Activated CD4-positive, CD25-positive, alpha-beta regulatory T cell treated with anti-CD3 and anti-CD28 coated beads, Interleukin-2, amount 50 U/mL, for 72 hours (primary cell): ENCODE measurements at places on chromosomes 4 and X.
A peak's percentile ranks its signal among the peaks of the same experiment; 100 is the strongest.

- DNase-seq, result no peak
These were observed 88.6 kb downstream of the CENPC start for GRCh38 chr4:67456577-67457196.

DNA sequence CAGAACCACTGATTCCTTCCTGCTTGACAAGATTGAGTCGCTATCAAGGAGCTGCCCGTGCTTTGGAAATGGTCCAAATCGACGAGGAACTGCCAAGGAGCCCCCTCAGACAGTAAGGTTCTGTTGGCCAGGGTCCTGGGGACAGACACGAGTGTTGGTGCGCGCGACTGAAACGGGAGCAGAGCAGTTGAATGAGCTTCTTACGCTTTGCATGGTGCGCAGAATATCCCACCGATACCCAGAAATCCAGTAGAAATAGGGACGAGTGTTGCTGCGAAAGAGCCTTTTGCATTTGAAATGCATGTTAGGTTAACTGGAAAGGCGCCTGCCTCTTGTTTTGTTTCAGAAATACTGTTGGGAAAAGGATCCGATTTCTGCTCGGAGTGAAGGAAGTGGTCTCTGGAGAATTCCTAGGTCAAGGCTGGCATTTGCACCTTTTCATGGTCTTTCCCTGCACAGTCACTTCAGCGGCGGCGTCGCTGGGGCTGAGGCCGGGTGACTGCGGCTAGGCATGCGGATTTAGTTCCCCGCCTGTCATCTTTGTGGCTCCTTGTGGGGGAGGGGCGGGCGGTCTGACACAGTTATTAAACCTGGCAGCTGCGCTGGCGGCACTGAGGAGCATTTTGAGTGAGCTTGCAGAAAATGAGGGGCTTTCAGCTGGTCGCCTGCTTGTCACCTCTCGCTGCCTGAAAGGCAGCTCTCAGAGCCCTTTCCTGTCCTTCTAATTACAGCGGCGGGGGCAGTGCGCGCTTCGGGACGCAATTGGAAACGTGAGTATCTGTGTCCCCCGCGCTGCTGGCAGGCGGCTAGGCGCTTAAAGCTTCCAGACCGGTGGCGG is 51.5 kb upstream of the TRIM2 start:
- DNase-seq, result peak; percentile 65

DNA sequence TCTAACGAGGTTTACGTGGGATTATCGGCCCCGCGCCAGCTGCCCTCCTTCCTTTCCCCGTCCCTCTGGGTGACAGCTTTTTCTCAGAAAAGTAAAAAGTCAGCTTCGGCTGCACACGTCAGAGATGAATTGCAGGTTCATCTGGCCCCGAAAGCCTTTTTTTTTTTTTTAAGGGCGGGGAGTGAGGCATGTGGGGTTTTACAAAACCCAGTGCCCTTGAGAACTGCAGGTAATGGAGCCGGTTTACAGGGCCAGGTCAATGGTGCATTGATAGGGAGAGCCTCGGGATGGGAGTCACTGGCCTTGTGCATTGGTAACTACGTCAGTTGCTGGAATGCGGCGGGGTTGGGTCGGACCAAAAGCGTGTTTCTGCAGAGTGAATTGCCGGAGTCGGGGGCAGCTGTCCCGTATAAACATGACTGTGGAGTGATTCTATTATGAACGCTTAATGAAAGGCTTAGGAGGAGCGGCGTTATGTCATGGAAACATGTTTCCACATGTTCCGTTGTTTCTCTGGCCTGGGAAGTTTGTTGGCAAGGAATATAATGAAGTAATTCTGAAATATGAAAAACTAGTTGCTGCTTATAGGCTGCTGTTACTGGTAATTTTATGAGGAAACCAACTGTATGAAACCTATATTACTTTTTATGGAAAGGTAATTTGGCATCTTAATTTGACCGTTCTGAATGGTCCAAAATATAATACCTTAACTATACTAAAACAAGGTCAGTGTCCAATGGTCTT is 1.1 kb downstream of the HSPA4L start:
- DNase-seq, result peak; percentile 31

GRCh38 chr4:155430895-155431795 is 54.4 kb upstream of the MAP9 start:
- DNase-seq, result no peak

DNA sequence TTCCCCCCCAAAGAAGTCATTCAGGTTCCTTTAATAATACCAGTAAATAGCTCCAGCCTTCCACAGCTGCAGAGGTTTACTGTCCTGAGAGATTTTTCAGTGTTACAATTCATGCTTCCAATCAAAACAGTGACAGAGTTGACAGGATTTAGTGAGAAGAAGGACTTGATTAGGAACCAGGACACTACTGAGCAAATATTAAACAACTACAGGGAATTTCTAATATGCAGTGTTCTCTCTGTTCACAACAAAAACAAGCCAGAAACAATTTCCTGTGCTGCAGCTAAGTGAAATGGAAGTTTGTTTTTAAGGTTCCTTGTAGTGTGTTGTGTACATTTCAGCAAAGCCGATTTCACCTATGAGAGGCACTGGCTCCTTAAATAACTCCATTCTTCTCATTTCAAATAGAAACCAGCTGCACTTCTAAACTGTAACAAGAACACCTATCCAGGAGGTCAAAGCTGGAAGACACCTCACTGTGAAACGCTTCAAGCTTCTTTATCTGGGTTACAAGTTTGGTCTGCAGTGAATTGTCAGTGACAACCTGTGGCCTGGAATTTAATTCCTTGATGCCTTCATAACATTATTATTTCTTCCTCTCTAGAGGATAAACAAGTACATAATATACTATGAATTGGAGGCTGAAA is 149.3 kb downstream of the RASL11B start:
- DNase-seq, result no peak

- DNase-seq, result no peak
These were observed 784 bp upstream of the ANXA5 start for GRCh38 chr4:121697564-121697963.

- no peak for DNase-seq
These were observed 35.9 kb upstream of the RELL1 start for GRCh38 chr4:37721995-37722638.

DNA sequence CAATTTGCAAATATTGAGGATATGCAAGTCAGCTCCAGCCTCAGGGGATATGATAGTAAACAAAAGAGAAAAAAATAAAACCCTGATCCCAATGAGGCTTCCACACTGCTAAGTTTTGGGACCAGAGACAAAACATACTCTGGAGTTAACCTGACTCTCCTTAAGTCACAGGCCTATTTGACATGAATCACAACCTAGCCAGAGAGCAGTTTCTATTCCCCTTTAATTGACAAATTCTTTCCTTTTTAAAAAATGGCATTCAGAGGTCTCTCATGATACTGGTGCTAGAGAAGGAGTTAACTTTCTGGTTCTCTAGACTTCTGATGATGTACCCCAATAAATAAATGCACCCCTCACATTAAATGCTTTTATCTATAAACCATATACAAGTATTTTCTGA is 8.8 kb downstream of the ACSL1 start:
- DNase-seq, result no peak

DNA sequence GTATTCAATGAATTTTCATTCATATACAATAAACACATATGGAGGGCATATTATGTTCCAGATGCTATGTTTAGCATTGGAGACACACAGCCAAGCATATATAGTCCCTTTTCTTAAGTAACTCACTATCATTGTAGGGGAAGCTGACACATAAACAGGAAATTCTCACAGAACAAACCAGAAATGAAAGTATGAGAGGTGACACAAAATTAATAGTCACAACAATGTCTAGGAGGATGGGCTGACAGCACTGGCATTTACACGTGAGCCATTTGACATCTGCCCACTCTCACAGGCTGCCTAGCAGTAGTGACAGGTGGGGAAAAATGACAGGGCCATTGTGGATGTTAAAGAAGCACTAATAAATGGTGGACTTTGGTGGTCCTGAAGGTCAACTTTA is 2.6 kb upstream of the CNOT6L start:
- no peak for DNase-seq

GRCh38 chr4:136865526-136865925 is 666.8 kb downstream of the PCDH18 start:
- no peak for DNase-seq

DNA sequence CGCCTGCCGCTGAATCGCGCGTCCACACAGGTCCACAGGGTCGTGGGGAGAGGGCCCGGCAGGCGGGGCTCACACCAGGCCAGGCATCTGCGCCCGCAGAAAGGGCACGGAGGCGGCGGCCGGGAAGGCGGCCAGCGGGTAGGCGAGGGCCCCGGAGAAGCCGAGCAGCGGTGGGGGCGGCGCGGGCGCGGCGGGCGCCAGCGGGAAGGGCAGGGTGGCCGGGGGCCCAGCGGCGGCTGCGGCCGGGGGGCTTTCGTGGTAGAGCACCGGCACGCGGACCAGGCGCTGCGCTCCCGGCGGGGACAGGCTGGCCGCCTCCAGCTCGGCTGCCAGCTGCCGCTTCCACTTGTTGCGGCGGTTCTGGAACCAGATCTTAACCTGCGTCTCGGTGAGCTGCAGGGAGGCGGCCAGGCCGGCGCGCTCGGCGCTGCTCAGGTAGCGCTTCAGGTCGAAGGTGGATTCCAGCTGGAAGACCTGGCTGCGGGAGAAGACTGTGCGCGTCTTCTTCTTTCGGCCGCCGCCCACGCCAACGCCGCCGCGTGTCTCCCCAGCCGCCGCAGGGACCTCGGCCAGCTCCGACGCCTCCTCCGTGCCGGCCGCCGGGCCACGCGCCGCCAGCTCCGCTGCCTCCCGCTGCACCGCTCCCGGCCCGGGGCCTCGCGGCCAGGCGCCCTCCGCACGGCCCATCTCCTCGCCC is 3.9 kb downstream of the HMX1 start:
- no peak for DNase-seq

DNA sequence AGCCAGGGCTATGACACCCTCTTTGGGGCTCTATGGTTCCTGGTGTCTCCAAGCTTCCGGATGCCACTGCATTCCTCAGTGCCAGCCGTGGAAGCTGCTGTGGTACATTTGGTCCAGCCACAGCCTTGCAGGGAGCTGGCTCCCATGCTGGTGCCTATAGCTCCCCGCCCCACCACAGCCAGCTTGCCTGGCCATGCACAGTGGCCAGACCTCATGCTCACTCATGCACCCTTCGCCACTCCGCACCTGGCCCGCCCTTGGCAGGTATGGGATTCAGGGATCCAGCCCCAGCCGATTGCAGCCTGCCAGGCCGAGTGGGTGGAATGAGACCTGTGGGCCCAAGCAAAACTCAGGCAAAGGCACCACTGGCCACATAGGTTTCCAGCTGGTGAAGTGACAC is 354.8 kb downstream of the GRIA2 start:
- no peak for DNase-seq

DNA sequence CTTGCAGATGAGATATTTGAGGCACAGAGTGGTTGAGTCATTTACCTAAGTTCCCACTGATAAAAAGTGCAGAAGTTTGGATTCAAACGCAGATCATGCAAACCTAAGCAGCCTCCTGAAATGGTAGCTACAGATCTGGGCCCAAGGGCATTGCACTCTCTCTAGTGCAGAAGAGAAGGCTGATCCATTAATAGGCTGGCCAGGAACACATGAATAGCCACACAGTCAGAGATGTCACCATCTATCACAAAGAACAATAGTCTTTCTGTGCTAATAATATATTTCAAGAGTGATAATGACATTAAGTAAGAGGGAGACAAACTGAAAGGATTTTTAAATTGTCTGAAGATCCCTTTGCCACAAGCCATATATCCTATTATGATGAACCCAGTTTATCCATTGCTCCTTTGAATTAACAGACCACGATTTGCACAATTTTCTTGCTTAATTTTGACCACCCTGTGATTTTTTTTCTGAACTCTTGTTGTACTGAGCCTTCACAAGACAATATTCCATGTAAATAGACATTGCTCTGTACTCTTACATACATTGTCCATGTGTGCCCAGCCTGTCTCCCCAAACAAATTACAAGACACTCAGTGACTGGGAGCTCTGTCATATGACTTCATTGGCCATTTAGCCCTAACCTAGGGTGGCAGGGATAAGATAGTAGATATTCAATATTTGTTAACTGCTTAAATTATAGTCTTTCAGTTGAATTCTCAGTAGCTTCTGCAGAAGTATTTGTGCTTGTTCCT is 112.4 kb upstream of the RBPJ start:
- no peak for DNase-seq

- DNase-seq, result no peak
These were observed 568 bp downstream of the FHDC1 start for GRCh38 chr4:152936446-152937335.

DNA sequence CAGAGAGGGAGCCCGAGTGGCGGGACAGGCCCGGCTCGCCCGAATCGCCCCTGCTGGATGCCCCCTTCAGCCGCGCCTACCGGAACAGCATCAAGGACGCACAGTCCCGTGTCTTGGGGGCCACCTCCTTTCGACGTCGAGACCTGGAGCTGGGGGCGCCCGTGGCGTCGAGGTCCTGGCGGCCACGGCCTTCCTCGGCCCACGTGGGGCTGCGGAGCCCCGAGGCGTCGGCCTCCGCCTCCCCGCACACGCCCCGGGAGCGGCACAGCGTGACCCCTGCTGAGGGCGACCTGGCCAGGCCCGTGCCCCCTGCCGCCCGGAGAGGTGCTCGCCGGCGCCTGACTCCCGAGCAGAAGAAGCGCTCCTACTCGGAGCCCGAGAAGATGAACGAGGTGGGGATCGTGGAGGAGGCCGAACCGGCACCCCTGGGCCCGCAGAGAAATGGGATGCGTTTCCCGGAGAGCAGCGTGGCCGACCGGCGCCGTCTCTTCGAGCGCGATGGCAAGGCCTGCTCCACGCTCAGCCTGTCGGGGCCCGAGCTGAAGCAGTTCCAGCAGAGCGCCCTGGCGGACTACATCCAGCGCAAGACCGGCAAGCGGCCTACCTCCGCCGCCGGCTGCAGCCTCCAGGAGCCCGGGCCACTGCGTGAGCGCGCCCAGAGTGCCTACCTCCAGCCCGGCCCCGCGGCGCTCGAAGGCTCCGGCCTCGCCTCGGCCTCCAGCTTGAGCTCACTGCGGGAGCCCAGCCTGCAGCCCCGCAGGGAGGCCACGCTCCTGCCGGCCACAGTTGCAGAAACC is 156.9 kb downstream of the SOWAHB start:
- no peak for DNase-seq

DNA sequence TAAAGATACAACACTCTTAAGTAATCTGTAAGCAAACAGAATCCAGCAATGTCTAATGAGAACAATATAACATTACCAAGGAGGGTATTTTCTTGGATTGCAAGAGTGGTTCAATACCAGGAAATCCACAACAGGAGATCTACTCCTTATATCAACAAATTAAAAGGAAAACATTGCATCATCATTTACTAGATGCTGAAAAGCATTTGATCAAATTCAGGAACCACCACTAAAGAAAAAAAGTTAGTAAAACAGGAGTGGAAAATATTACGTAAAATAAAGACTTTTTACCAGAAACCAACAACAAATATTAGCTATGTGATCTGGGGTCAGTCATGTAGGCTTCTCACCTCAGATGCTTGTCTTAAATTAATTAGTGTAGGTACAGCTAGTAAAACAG is 66.8 kb upstream of the MAB21L2 start:
- no peak for DNase-seq
